ENCODE measurements at places on chromosomes 6 and 20. TPM values are rescaled to one million over a fixed set of nuclear protein-coding genes. Genes with fewer than 3 reads are reported as not detected.

GRCh38 chr6:71130277-71130676, 158.3 kb upstream of the OGFRL1 start:
- no peak for DNase-seq

DNA sequence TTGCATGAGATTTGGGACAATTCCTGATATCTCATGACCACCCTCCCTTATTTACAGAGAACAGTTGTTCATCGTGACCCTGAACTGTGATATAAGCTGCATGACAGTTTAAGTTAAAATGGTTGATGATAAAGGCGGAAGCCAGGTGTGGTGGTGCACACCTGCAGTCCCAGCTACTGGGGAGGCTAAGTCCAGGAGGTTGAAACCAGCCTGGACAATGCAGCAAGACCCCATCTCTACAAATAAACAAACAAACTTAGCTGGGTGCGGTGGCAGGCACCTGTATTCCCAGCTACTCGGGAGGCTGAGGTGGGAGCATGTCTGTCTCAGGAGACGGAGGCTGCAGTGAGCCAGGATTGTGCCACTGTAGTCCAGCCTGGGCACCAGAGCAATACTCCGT, 24.1 kb downstream of the COL20A1 start:
- DNase-seq = no peak

- DNase-seq = no peak
These were observed 1283.3 kb upstream of the GJE1 start for GRCh38 chr6:140849456-140849855.

- DNase-seq = no peak
These were observed 824 bp upstream of the SCRT2 start for GRCh38 chr20:676315-676937.

DNA sequence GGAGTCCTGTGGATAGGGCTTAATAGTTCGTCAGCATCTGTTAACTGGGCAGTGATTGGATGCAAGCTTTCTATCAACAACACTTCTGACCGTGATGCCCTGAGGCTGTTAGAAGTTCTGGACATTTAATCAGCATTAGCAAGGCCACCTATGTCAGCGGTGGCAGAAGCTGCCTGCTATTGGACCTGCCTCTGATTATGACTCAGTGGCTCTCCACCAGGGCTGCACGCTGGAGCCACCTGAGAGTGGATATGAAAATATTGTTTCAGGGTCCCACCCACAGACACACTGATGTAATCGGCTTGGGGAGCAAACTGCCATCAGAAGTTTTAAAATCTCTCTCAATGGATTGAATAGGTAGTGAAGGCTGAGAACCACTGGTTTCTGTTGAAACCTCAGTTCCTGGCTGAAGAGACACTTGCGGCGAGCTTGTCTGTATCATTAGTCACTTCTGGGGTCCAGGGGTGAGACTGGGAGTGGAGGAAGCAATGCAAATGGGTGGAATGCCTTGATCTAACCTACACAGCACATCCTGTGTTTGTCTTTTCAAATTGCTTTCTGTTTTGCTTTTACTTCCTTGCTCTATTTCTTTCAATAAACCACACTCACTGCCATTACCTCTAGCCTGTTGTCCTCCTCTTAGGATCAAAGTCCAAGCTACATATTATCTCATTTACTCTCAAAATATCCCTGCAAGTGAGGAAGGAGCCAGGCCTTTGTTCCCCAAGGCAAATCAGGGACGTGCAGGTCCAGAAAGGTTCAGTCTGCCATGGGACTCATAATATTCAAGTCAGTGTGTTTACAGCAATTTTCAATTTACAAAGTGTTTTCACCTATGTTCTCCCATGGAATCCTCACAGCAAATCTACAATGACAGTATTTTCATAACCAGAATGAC, 4.2 kb downstream of the CLIC5 start:
- DNase-seq = peak; percentile 71

DNA sequence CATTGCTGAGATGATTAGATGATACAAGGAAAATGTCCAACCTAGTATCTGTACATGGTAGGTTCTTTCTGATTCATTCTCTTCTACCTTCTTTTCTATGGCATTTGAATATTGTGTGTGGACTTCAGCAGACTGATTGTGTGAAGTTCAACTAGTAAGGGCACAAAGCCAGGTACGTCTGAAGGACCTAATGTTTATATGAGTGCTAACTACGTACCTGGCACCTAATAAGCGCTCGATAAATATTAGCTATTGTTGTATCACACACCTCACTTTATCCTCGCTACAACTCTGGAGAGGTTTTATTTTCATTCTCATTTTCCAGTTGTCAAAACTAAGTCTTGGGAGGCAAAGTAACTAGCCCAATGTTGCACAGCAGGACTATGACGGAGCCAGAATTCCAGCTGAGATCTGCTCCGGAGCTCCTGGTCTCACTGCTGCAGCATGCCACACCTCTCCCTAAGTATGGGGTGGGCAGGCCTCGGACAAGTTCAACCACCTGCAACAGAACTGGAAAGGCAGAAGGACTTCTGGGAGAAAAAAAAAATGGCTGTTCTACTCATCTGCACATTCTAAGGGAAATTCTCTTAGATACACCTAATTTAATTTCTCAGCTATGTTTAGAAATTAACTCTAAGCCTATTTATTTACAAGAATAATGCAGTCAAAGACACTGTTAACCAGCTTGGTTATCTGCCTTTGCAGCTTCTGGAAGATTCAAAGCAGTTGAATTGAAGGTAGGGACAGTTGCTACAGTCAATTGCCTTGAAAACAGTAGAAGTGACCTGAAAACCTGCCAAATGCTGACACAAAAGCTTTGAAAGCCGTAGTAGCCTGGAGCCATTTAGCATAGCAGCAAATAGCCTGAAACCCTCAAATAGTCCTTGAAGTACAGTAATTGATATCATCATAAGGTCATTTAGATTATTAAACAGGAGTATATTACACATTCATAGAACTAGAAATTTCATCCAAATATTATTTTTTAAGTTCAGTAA, 165.0 kb downstream of the PDE7B start:
- no peak for DNase-seq

GRCh38 chr20:52166150-52166549, 25.4 kb downstream of the ZFP64 start:
- DNase-seq = no peak

DNA sequence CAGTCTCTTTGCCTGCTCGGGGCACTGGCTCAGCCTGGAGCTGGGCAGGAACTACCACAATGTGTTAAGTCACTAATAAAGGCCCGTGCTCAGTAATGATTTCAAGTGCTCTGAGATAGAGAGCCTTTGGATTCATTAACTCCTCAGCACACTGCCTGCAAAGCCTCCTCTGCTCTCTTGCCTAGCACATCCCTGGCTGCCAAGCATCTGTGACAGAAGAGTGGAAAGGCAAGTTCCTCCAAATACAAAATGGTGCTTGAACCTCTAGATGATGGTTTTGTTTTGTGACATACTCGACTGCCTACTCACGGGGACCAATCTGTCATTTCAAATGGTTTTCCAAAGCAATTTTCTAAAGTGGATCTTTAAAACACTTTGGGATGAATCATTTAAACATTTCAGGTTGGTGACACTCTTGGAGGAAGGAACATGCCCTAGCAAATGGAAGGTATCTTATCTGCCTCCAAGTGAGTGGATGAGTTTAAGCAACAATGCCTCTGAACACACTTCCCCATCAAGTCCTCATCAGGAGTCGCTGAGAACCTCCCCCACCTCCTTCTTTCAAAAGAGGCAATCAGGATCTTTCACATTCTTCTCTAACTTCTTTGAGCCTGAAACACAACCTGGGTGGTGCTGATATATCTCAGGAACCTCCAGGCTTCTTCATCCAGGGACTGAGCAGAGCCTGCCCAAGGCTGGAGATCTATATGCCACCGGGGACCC, 35.8 kb downstream of the METTL24 start:
- no peak for DNase-seq

DNA sequence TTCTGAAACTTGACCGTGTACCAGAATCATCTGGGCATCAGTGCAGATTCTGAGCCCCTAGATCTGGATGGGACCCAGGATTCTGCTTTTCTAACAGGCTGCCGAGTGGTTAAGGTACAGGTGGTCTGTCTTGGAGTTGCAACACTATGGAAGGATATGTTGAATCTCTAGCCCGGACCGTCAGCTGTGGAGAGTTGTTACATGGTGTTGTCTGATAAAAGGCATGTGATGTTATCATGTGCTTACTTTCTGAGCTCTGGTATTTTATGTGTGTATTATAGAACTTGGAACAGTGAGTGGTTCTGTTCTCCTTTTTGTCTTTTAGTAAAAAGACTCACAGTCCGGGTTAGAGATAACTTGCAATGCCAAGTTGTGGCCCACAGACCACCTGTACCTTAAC, 123.0 kb downstream of the JARID2 start:
- DNase-seq = no peak

GRCh38 chr6:166386111-166386510, 3.4 kb upstream of the MPC1 start:
- no peak for DNase-seq

DNA sequence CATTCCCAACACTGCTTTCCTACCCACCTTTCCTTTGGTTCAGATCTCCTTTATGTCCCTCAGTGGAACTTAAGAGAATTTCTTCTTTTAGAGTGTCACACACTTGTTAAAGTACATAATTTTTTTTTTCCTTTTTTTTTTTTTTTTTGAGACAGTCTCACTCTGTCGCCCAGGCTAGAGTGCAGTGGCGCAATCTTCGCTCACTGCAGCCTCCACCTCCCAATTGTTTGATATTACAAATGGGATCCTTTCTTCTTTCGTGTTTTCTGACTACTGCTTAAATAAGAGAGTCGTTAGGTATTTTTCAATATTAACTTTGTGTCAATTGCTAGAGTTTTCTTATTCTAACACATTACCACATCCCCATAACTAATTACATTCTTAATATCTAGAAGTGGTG, 29.1 kb downstream of the NUP153 start:
- no peak for DNase-seq

- DNase-seq = no peak
These were observed 2.9 kb upstream of the TUBB2B start for GRCh38 chr6:3230256-3230882.

GRCh38 chr20:17940224-17940971, 28.2 kb downstream of the SNX5 start:
- no peak for DNase-seq

The PRDM13 gene
- total RNA-seq = not detected

The DNAAF9 gene
- total RNA-seq = 1.9 TPM

GRCh38 chr6:95232446-95232845, 344.9 kb upstream of the MANEA start:
- no peak for DNase-seq

DNA sequence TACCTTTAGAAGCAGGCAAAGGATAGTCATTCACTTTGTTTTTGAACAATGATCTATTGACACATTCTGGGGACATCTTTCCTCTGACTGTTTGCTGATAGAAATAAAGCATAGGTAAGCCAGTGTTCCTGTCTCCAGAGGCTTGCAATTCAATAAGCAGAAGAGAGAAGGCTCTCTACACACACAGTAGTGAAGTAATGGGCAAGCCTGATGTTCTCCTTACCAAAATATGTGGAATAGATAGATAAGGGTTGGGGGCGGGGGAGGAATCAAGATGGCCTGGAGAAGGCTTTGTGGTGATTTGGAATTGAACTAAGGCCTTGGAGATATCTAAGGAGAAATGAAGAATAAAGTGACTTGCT, 27.3 kb downstream of the PAQR8 start:
- DNase-seq = no peak

The PROKR2 gene
- total RNA-seq = not detected

- DNase-seq = no peak
These were observed 462.3 kb downstream of the CDC5L start for GRCh38 chr6:44849806-44850205.

- DNase-seq = no peak
These were observed 10.9 kb upstream of the LPIN3 start for GRCh38 chr20:41329435-41330342.

GRCh38 chr20:5923493-5923892, 26.8 kb downstream of the TRMT6 start:
- no peak for DNase-seq

- no peak for DNase-seq
These were observed 42.8 kb downstream of the HNF4A start for GRCh38 chr20:44398335-44398734.

DNA sequence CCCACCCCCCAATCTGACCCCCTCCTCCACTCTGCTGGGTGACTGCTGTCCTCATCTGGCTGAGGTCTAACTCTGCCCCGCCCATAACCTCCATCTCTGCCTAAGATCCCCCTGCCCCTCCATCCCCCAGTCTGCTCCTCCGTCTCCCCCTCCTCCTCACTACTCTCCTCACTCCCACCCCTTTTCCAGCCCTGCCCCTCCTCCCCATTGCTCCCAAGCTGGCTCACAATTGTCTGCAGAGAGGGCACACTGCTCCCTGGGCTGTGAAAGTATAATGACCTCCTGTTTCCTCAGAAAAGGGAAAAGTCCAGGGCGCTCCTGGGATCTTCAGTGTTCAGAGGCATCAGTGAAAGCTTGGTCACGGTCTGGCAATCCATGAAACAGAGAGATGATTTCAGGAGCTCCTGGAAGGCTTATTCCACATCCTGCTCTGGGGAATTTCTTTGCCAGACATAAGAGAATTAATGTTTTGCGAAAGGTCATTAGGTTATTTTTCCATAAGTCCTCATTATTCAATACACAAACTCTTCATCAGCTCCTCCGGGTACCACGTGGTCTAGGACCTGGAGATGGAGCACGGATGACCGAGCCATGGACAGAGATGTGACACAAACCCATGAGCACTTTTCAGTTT, 21.5 kb downstream of the CST5 start:
- no peak for DNase-seq

The SLC9A8 gene
- 11.5 TPM for total RNA-seq

DNA sequence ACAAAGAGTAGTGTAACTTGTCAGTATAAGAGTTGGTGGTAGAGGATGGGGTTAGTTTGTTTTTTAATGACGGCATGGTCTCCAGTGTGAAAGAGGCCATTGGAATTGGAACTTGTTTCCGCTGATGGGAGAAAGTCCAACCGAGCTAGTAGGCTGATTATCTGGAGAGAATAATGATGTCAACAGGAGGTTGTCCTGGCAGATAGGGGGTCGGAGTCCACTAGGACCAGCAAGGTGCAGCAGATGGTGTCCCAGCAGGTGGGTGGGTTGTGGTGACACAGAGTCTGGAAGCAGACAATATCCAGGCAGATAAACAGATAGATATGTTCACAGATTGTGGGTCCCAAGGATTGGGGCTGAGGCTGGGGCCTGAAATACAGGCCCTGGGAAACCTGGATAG, 35.1 kb downstream of the PKIB start:
- DNase-seq = no peak

- DNase-seq = no peak
These were observed 669 bp upstream of the TMEM30A start for GRCh38 chr6:75285283-75285639.

The LPIN3 gene
- 0.51 TPM for total RNA-seq

DNA sequence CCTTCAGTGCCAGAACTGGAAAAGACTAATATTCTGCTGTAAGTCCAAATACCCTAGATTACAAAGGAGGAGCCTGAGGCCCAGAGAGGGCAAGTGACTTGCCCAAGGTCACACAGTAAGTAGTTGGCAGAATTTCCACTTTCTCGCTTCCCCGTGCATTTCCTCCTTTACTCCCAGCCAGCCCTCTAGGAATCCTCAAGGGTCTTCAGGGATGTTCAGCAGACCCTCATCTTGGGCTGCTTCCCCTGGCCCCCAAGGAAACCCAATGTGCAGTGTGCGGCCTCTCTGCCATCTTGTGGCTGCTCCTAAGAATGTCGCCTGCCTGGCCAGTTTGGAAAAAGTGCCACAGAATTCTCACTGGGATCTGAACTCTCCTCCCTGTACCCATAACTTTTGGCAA, 217.7 kb upstream of the LRFN2 start:
- DNase-seq = no peak

- DNase-seq = no peak
These were observed 532.8 kb downstream of the GRIK2 start for GRCh38 chr6:101926149-101926925.

All from GM12878 (cell line).